ENCODE measurements at places on chromosomes 4 and X.

DNA sequence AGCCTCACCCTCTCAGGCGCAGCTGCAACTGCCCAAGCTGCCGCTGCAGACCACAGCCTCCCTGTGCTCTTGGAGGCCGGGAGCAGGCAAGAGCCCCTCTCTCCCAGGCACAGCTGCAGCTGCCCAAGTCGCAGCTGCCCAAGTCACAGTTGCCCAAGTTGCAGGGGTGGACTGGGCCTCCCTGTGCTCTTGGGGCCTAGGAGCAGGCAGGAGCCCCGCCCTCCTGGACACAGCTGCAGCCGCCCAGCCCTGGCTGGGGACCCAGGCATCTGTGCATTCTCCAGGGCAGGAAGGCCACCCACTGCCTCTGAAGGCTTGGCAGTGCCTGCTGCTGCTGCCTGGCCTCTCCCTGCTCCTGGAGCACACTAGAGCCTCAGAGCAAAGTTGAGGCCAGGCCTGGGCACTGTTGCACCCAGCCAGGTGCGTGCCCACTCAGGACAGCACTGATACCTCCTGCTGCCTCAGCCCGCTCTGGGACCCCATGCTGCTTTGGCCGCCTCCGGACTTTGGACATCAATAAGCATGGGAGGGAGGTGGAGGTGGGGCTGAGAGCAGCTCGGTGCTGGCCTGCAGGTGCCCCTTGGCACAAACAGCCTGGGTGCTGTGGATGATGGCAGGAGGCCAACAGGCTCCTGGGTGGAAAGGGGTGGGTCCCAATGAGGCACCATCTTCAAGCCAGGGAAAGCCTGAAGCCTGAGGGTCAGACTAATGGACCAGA, 247.5 kb downstream of the PDGFC start:
- no peak for DNase-seq

DNA sequence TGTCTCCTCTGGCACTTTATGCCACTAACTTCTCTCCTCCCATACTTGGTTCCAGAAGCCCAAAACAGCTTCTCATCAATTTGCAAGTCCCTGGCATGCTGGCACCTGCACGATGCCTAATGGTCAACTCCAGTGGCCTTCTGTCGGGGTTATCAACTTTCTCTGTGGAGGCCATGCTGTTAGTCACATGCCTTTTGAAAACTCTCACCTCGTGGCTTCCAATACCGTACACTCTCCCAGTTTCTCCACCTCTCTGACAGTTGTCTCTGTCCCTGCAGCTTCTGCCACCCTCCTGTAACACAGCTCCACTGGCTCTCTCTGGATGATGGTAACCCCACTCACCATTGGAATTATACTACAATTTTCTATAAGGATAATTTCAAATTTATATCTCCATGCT, 324.0 kb downstream of the NR3C2 start:
- DNase-seq, result no peak

DNA sequence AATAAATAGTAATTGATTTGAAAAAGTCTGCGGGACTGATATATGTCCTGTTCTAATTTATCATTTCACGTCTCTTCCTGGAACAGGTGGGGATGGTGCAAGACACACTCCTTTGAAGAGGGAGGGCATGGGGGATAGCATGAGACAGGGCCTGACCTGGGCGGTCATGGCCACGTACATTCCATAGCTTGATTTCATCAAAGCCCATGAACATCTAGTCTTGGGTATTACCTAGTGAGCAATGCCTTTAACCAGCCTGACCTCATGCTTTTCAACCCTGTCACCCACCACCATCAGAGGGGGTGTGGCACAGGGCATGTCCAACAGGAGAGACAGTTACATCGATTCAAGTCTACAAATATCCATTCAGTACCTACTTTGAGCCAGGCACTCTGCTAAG, 52.3 kb upstream of the HOPX start:
- DNase-seq, result no peak

- no peak for DNase-seq
These were observed 9.4 kb upstream of the CCNQ start for GRCh38 chrX:153608376-153608775.

- no peak for DNase-seq
These were observed 2529.3 kb downstream of the ARAP2 start for GRCh38 chr4:33714971-33715370.

- DNase-seq, result no peak
These were observed 124.2 kb downstream of the ENOX2 start for GRCh38 chrX:130778773-130779172.
